Suppressor macrophage treated with lipopolysaccharide for 4 hours (primary cell): ENCODE measurements at places on chromosomes 6 and 20.
A peak's percentile ranks its signal among the peaks of the same experiment; 100 is the strongest.

DNA sequence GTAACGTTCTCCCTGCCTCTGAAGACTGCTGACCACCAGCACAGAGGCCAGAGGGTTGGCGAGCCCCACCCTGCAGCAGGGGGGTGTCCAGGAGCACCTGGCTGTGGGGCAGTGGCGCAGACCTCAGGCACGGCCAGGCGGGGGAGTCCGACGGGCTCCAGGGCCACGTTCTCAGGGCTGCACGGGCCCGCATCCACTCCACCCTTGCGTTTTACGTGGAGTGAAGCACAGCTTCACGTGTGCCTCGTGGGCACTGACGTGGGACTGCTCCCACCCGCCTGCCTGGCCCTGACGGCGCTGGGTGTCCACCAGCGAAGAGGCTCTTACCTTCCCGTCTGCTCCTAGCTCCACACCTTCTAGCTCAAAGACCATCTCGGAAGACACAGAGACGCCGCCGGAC lies 6.9 kb downstream of the RPS21 start:
- no peak for DNase-seq

DNA sequence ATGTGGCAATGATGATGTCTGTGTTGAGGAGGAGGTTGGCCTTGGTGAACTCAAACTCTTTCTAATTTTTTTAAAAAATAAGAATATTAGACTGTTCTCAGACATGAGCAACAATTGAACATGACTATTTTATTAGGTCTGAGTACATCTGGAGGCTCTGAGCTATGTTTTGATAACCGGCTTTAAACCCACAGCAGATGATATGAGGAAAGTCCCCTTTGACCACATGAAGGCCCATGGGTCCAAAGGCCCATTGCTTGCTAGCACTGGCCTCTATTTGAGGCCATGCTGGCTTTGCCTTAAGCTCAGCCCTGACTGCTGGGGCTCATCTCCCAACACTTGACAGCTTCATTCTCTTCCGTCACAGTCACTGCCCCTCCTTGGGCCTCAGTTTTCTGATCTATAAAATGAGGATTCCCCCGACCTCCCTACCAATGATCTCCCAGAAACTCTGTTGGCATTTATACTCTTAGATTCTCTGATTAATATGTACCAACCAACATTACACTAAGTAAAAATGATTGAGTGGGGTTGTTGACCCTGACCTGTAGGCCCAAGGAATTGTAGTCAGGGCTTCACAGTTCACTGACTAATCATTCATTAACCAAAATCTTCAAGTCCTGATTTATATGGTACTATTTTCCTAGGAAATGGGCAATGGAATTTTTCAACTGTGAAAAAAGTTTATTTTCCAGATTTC lies 23.9 kb upstream of the TINAG start:
- DNase-seq, result no peak

DNA sequence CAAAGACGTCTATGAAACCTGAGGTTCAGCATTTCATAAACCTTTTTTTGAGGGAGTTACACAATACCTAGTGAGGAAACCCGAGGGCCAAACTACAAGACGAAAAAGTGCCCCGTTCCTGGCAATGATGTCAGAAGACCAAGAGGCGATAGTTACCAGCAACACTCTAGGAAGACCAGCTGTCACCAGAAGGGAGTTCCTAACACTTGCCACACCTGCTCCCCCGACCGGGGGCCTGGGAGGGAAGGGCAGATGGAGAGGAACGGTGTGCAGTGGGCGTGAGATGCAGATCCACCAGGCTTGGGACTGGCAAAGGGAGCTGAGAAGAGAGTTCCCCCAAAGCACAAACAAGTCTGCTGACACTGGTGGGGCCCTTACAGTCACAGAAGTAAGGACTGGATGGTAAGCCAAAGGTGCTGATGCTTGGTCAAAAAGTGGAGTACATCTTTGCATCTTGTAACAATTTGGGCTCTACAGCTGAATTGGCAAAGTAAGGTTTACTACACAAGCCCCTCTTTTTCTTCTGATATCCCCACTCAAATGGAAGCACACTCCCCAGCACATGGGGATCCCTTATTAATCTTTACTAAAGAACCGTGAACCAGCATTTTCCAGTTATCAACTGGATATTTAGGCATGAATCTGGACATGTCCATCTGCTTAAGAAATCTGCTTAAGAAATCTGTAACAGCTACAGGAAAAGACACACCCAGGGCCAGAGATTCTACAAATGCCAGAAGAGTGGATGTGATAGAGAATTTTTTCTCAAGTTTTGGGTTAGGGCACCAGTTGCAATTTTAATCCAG lies 38.5 kb downstream of the PANK2 start:
- DNase-seq, result peak; percentile 77

- no peak for DNase-seq
Measured at GRCh38 chr6:41732591-41733359, 2.6 kb downstream of the TFEB start.

GRCh38 chr6:147222160-147222838 lies 18.1 kb downstream of the STXBP5 start:
- peak; percentile 17 for DNase-seq

- peak; percentile 14 for DNase-seq
Measured at GRCh38 chr6:139422105-139423036, 47.9 kb upstream of the CITED2 start.

DNA sequence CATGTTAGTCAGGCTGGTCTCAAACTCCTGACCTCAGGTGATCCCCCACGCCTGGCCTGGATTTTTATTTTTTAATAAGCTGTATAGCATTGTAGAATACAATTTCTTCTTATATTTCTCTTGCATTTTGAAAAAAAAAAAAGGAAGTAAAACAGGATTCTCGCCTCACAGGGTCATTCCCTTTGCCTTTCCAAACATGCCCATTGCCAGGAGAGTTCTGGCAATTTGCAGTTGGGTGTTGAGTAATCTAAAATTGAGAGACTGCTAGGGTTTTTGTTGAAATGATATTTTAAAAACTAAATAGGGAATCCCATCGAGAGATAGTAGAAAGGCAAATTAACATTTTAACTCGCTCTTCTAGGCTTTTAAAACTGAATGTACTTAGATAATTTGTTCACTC lies 196.1 kb downstream of the JARID2 start:
- peak; percentile 54 for DNase-seq
